ENCODE measurements at places on chromosomes 16 and 17.

GRCh38 chr16:49800876-49801275 lies 55.0 kb downstream of the ZNF423 start:
- DNase-seq = no peak

DNA sequence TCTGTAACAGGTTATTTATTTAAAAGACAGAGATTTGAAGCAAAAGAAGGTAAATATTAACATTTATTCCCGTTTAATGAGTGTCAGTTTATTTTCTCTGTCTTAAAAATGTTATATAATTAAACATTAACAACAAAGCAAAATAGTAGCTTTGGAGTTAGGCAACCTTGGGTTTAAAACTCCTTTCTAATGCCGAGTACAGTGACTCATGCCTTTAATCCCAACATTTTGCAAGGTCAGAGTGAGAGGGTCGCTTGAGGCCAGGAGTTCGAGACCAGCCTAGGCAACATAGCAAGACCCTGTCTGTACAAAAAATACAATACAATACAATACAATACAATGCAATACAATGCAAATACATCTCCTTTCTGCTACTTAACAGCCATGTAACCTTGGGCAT lies 128.7 kb downstream of the CHD9 start:
- peak; percentile 87 for DNase-seq

DNA sequence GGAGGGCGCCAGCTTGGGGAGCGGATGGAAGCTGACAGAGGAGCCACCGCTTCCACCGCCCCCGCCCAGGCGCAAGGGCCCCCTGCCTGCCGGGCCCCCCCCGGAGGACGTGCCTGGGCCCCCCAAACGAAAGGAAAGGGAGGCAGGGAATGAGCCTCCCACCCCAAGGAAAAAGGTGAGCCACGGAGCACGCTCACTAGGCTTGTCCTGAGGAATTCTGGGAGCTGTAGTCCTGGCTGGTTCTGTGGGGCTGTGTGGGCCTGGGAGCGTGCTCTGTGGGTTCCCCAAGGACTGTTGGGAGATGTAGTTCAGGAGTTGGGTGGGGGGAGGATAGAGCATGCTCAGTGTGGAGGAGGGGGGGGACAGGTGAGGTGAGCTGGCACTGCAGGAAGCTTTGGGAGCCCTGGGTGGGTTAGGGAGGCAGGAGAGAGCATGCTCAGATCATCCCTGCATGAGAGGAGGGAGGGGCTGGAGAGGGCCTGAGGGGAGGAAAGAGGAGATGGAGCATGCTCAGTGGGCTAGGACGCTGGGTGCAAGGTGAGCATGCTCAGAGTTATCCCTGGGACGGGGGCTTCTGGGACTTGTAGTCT lies 4.5 kb downstream of the FBXL19 start:
- DNase-seq = peak; percentile 29

GRCh38 chr17:58699771-58700170 lies 7.4 kb downstream of the RAD51C start:
- no peak for DNase-seq

DNA sequence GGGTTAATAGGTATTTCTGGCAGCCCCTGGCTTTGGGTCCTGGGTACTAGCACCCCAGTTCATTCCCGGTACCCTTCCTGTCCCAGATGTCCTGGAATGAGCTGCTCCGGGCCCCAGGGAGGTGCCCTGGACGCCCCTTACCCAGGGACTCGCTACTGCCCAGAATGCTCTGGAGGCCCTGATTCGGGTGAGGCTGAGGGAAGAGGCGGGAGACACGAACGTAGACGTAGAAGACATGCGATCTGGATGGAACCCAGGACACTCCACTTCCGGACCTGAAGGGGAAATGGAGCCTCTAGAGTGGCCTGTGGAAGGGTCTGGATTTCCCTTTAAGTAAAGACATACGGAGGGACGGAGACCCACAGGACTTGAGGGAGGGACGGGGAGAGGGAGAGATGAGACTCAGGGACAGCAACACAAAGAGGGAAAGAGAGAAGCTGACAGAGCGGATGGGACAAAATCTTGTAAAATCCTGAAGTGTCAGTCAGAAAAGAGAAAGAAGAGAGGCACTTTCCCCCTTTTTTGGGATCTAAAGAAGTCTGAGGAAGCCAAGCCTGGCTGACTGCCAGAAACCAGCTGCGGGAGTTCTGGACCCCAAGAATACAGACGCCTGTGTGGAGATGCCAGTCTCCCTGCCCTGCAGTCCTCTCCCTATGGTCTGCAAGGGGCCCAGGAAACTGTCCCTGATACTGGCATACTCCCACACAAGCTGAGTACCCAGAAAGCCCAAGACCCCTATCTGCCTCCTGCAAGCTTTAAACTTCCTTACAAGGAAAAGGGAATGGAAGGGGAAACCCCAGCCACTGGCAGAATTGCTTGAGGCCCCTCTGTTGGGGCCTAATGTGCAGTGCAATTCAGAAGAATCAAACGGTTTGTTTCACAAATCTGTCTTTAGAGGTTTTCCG lies 1.0 kb upstream of the HOXB13 start:
- DNase-seq = no peak

All from renal cortical epithelial cell (primary cell).